AG09319 (cell line): ENCODE measurements at places on chromosomes 16 and 17.

DNA sequence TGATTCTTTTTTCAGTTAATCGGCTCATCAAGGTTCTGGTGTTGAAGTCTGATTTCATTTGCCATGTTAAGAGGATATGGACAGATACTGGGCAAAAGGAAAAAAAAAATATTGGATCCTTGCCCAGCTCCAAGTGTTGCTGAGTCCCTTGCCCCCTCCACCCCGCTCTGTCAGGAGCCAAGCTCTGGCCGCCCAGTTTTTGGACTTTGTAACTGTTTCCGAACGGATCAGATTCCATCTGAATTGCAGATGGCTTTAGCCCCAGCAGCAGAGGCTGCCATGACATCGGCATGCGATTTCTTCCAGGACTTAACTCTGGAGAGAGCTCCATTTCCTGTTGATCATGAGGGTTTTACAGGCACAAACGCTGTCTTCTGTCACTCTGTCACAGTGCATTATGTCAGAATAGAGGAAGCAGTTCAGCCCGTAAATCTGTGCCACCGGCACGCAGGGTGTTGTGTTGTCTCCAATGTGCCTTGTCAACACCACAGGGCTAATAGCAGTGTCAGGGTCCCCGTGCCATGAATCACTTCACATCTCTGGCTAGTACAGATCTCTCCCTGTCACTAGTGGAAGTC lies 615.6 kb downstream of the MAF start:
- no peak for DNase-seq

DNA sequence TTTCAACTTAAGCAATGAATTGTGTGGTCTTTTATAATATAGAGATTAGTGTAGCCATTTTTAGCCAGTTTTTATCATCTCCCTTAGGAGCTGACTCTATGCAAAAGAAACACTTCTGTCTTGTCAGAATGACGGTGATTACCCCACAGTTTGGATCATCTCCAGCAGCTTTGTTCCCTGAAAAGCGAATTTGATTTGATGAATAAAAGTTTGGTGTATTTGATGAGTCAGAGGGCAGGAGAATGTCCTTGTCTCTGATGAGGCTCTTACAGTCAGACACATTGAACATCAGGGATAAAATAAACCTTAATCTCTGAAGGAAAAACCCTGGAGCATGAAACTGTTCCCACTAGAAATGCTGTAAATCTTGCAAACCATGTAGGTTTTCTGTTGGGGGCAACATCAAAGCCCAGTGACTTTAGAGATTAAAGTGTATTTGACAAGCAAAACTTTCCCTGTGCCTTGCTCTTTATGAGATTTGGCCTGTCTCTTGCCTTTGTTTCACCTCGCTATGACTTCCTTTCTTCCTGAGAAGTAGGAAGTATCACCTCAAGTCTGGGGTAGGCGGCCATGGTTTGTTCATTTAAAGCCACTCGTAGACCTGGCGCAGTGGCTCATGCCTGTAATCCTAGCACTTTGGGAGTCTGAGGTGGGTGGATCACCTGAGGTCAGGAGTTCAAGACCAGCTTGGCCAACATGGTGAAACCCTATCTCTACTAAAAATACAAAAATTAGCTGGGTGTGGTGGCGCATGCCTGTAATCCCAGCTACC lies 209.3 kb downstream of the FTO start:
- peak; percentile 69 for DNase-seq

DNA sequence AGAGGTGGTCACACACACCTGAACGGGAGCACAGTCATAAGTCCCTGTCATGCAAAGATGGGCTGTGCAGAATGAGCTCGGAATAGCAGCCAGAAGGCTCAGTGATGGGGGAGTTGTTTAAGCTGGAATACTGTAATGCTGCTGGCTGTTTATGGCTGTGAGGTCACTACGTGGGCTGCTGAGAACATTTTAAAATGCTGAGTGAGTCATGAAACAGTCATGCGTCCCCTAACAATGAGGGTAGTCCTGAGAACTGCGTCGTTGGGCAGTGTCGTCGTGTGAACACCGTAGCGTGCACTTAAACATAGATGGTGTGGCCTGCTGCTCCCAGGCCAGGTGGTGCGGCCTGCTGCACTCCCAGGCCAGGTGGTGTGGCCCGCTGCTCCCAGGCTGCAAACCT lies 39.7 kb downstream of the TBCD start:
- DNase-seq: no peak

DNA sequence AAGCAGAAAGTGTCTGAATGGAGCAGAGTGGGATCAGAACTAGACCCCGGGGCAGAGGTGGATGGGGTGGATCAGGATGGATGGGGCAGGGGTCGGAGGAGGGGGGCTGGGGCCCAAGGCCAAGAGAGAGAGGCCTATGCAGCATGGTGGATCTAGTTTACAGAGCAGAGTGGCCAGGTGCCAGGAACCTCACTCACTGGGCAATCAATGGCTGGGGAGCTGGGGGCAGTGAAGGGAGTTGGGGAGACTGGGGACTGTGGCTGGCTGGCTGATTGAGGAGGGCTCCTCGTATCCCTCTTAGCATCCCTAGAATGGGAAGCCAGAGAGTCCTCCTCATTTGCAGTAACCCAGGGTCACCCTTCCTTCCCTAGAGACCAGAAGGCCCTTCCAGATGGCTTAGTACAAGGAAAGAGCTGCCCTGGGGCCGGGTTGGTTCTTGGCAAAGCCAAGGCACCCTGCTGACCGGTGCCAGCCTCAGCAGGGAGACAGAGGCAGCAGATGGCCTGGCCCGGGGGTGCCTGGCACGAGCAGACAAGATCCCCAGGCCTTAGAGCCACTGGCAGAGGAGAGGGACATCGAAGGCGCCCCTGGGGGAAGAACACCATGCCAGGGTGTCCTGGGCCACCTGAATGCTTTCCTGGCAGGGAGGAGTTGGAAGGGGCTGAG lies 36.8 kb downstream of the SRCIN1 start:
- no peak for DNase-seq

- no peak for DNase-seq
These were observed 3.3 kb downstream of the MAP2K6 start for GRCh38 chr17:69417545-69418483.

- no peak for DNase-seq
These were observed 16.8 kb downstream of the CHP2 start for GRCh38 chr16:23771642-23772041.

DNA sequence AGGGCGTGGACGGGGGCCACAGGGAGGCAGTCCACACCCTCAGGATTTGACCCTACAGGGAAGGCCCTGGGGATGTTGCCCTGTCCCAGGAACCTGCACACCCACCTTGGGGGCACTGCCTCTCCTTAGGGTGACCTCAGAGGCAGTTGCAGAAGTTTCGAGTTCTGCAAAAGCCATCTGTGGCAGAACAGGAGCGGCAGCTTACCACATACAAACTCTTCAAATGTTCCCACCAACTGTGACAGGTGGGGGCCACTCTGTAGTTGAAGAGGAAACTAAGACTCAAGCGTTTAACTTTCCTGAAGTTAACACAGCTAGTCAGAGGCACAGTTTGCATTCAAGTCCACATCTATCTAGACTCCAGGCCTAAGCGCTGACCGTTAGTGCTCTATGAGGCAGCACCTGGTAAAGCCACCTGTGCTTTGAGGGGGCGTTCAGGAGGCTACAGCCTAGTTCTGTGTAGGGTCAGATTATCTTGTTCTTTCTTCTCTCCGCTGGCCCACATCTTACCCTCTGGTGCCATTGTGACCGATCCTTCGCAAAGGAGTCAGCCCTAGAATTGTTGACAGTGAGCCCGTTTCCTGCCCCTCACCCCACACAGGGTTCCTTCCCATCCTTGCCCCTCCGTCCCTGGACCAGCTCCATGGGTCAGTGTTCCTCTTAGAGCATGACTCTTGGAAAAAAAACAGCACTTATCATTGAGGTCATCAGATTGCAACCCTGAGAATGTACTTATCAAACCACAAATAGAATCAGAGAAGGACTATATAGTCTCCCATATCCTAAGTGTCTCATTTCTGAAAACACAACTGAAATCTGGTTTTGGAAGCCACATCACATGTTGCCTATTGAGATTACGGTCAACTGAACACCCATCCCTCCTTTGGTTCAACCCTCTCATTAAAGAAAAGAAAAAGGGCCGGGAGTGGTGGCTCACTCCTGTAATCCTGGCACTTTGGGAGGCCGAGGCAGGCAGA lies 45.4 kb downstream of the CDH1 start:
- DNase-seq: no peak

DNA sequence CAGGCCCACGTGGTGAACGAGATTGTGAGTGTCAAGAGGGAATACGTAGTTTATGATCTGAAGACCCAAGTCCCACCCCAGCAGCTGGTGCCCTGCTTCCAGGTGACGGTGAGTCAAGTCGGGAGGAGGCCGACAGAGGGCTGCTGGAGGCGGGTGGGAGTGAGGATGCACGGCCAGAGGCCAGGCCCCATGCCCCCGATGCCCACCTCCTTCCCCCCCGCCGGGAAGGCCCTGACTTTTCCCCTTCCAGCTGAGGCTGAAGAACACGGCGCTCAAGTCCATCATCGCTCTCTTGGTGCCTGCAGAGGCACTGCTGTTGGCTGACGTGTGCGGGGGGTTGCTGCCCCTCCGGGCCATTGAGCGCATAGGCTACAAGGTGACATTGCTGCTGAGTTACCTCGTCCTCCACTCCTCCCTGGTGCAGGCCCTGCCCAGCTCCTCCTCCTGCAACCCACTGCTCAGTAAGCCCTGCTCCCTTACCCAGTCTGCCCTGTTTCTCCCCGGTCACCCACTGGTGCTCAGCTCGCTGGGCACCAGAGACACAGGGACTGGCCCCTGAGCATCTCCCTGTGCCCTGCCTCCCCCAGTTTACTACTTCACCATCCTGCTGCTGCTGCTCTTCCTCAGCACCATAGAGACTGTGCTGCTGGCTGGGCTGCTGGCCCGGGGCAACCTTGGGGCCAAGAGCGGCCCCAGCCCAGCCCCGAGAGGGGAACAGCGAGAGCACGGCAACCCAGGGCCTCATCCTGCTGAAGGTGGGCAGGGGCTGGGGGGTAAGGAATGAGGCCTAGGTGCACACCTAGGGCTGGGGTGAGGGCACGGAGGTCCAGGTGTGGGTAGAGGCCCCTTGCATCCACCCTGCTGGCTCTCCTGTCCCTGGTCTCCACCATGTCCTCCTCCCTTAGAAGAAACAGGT lies 2.6 kb downstream of the ZACN start:
- no peak for DNase-seq
